ENCODE measurements at places on chromosomes 2 and 18. TPM values are rescaled to one million over a fixed set of nuclear protein-coding genes. Genes with fewer than 3 reads are reported as not detected.

DNA sequence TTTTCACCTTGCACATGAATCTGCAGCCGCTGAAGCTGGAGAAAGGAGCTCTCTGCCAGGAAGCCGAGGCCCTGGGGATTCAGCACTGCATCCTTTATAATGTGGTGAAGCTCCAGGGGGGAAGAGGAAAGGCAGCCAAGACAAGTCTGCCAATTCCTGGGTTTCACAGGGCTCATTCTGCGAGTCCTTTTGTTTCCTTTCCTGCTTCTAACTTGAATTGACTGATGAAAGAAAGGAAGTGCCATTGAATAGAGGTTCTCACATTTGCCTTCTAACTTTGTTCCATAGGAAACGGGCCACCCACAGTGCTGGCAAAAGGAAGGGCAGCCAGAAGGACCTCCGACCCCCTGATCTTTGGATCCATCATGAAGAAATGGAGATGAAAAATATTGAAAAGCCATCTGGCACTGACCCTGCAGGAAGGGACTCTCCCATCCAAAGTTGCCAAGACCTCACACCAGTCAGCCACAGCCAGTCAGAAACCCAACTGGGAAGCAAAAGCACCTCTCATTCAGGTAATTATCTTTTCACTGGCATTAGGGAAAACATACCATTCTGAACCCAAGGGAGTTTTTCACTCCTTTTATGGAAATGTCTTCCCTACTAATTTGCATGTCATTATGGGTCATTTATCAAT, 765.4 kb downstream of the MBD2 start:
- DNase-seq, result no peak

DNA sequence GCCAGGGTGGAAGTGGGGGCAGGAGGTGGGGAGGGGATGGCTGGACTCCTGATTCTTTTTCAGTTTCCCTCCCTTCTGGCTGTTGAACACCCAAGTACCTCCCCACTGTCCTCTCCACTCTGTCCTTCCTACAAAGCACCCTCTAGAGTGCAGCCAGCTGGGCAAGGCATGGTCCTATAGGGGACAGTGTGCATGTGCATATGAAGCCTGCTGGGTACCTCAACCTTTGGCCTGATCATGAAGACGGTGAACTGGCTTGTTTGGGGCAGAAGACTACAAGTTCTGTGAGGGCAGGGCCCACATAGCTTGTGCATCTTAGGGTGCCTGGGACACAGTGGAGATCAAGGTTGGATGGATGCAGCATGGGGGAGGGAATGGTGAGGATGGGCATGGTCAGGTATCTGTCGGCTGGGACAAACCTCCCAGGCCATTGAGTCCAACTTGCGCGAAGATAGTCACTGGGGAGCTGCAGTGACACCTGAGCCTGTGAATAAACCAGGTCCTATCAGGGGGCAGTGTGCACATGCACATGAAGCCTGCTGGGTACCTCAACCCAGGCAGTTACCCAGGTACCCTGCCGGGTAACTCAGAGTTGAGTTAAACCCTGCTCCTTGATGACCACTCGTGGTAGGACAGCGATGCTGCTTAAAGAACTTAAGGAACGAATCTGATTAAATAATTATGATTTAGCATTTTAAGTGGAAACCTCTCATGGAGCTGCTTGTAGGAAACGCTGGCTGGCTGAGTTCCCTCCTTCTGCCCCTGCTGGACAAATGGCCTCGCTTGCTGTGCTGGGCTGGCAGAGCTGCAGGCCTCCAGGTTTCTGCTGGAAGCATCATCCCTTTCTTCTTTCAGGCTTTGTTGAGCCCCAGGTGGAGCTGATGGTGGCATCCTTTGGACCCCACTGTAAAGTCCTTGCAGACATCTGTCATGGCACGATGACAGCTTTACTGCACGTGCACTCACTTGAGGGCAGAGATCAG, 84.0 kb downstream of the POLR1A start:
- DNase-seq, result no peak

DNA sequence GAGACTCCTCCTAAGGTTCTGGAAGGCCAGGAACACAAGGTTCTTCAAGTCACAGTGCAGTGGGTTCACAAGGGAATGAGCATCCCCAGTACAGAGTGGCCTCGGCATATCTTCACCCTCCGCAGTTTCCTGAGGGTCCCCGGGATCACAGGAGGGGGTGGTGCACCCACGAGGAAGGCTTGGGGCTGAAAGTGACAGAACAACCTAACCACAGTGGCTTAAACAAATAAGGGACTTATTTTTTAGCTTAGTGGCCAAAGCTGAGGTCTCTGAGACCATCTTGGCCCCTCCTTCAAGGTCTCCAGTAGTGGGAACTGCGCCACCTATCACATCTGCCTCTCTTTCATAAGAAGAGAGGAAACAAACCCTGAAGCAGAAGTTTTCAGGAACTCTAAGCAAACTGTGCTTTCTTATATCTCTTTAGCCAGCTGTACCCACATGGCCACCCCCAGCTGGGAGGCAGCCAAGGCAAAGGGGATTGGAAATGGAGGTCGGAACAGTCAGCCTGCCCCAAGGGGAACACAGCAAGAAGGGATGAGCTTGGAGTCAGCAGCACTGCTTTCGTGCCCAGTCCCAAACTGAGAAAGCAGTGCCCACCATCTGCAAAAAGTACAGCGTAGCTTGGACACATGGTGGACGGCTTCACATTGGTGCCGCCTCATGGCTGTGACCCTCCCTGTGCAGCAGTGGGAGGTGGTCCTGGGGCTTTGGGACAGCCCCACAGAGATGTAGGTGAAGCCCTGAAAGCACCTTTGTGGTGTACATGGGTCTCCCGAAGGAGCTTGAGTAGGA, 260.0 kb upstream of the ID2 start:
- no peak for DNase-seq

DNA sequence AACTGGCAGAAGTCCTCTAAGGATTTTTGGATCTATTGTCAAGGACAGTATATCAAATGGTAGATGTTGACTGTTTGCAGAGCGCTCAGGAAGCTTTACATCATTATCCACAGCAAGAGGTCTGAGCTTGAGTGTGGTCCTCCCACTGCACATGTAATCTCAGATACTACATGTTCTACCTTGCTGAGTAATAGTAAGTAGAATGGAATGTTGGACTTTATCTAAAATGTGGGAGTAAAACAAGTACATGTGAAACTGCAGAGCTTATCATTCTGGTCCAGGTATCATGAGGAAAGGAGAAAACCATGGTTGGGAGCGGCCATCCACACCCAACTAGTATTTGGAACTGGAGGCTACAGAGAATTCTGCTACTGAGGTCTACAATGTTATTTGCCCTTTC, 19.3 kb upstream of the CD28 start:
- DNase-seq, result no peak

- no peak for DNase-seq
These were observed 199.3 kb upstream of the EPAS1 start for GRCh38 chr2:46097714-46098480.

- DNase-seq, result no peak
These were observed 6.5 kb downstream of the MAP4K4 start for GRCh38 chr2:101704046-101704466.

GRCh38 chr2:79771493-79771892, 258.6 kb downstream of the CTNNA2 start:
- no peak for DNase-seq

- DNase-seq, result no peak
These were observed 26.5 kb upstream of the ZNF516 start for GRCh38 chr18:76521417-76522121.

- DNase-seq, result no peak
These were observed 280.9 kb downstream of the ZNF385B start for GRCh38 chr2:179580378-179581146.

DNA sequence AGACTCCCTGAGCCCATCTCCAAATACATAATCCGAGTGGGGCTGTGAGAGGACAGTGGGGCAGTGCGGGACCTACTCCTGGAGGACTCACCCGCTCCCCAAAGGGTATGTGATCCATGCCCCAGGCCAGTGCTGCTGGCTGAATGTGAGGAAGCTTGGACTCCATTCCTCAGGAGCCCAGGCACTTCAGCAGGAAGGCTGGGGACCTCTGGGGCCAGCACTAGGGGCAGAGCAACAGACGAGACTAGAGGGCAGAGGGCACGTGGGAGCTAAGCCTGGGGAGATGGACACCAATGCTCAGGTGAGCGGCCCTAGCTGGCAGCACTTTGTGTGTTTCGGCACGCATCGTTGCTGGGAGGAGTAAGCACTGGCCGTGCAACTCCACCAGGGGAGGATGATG, 84.9 kb downstream of the MALT1 start:
- DNase-seq, result peak; percentile 42

CTDP1 gene
- total RNA-seq, result 23.1 TPM

GRCh38 chr2:166088634-166089033, 39.2 kb downstream of the SCN1A start:
- DNase-seq, result no peak

DNA sequence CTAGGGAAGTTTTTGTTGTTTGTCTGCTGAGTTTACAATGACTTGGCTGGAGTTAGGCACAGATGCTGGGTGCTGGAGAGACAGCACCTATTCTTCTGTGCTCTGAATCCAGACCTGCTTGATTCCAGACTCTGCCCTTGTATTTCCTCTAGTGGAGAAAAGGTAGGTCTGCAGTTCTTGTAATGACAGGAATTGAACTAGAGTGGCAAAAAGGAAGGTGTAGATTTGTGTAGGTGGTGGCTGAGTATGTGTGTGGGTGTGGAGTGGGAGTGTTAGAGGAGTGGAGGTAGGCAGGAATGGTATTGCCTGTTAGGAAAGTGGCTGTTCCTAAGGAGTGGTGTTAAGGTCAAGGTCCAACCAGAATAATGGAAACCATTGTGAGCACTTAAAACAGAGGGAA, 71.9 kb upstream of the LYPD6 start:
- DNase-seq, result no peak

RAMP1 gene
- 93.4 TPM for total RNA-seq

- DNase-seq, result no peak
These were observed 115.4 kb downstream of the GATA6 start for GRCh38 chr18:22284581-22285360.

IFT172 gene
- 46.4 TPM for total RNA-seq

- DNase-seq, result no peak
These were observed 9.1 kb upstream of the PRELID3A start for GRCh38 chr18:12398625-12399024.

FHOD3 gene
- 0.73 TPM for total RNA-seq

CDH19 gene
- total RNA-seq, result not detected

- DNase-seq, result no peak
These were observed 10.6 kb downstream of the PLCD4 start for GRCh38 chr2:218618102-218618860.

- no peak for DNase-seq
These were observed 11.0 kb upstream of the UBE2F start for GRCh38 chr2:237955640-237956401.

Data from osteocyte (in vitro differentiated cells).